ENCODE measurements at places on chromosomes 12 and 14.

DNA sequence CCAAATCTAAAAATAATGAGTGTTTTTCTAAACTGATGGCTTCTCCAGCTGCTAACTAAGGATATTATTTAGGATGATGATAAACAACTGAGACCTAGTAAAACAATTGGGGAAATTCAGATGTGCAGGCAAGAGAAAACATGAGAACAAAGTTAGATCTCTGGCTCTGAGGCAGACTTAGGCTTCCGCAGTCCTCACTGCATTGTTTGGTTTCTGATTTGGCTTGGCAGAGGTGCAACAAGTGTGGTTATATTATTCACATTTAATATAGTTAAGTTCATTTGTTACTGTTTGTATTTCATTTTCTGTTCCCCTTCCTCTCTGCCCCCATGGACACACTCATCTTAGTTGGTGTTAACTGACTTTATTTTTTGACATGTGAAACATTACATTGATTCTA lies 30.2 kb upstream of the NR1H4 start:
- no peak for DNase-seq

DNA sequence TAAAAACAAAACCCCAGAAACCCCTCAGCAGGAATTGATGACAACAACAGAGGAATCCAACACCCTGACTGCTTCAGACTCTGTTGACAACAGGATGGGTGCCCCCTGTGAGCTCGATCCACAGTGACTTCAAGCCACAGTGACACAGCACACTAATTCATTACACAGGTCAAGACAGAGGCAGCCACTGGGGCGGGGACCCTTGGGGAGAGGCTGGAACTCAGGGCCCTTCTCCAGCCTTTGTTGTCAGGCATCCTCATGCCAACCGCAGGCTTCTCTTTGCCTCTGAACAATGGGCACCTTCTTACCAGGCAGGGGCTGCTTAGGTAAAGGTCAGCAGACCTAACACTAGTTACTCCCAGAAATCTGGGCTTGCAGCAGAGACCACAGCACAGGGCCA lies 37.6 kb downstream of the ACADS start:
- no peak for DNase-seq

GRCh38 chr12:66813137-66813892 lies 134.4 kb upstream of the GRIP1 start:
- DNase-seq = no peak

DNA sequence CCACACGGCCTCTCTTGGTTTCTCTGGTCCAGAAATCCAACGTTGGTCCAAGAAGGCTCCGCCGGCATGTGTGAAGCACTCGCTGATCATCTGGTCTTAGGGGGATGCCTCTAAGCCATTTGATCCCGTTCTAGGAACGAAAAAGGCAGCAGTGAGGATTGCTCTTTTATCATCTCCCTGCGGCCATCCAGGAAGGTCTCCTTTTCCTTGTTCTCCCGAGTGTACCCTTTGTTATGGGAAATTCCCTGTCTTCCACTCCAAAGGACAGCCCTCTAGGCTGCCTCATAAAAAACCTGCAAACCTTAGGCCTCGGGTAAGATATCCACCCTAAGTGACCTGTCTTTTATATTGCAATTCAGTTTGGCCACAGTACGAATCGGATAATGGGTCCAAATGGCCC lies 85.8 kb downstream of the TMTC3 start:
- DNase-seq = no peak
